ENCODE measurements at places on chromosomes 3 and 15. TPM values are rescaled to one million over a fixed set of nuclear protein-coding genes. Genes with fewer than 3 reads are reported as not detected.
A peak's percentile ranks its signal among the peaks of the same experiment; 100 is the strongest.

DNA sequence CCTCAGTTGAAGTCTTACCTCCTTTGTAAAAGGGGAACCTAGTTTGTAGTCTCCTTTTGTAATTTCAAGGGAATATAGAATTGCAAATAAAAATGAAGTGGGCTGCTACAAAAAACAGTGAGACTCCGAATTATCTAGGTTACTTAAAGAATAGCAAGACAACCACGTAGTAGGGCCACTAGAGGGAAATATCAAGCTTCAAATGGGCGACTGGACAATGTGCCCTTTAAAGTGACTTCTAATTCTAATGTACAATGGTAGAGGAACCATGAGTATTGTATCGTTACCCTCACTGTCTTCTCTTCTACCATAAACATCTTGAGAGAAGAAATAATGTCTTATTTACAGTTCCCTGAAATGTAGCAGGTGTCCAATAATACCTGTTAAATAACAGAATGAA, 56.3 kb downstream of the TP63 start:
- no peaks in the 10 kb centered on the region for H3K36me3 ChIP-seq
- H3K4me1 ChIP-seq: no peaks in the 10 kb centered on the region
- no peak overlapping the region for H3K27ac ChIP-seq
- H3K27me3 ChIP-seq: no peaks in the 10 kb centered on the region
- no peak for DNase-seq

The PAK6 gene
- total RNA-seq: 13.8 TPM

- H3K27ac ChIP-seq: no peak overlapping the region
- no peaks in the 10 kb centered on the region for H3K4me1 ChIP-seq
- no peak overlapping the region for H3K4me3 ChIP-seq
- no peaks in the 10 kb centered on the region for H3K27me3 ChIP-seq
Observed at GRCh38 chr3:98021830-98022560, 13.1 kb downstream of the GABRR3 start.

The TUSC7 gene
- not detected for total RNA-seq

GRCh38 chr3:47772788-47773187, 8.9 kb downstream of the SMARCC1 start:
- H3K27ac ChIP-seq: no peak overlapping the region
- peak; percentile 59 for DNase-seq
- peaks cover 7% of the 10 kb centered on the region for H3K4me1 ChIP-seq
- H3K27me3 ChIP-seq: no peaks in the 10 kb centered on the region
- H3K36me3 ChIP-seq: no peaks in the 10 kb centered on the region

The ZBED2 gene
- 0.68 TPM for total RNA-seq

GRCh38 chr3:176562331-176562730, 635.0 kb downstream of the TBL1XR1 start:
- no peak overlapping the region for H3K4me3 ChIP-seq
- no peaks in the 10 kb centered on the region for H3K36me3 ChIP-seq
- H3K4me1 ChIP-seq: no peaks in the 10 kb centered on the region
- no peak overlapping the region for H3K27ac ChIP-seq

The SERPINI2 gene
- not detected for total RNA-seq

The GOLGA6L9 gene
- total RNA-seq: 3.6 TPM

- no peak for DNase-seq
- no peaks in the 10 kb centered on the region for H3K36me3 ChIP-seq
- H3K4me3 ChIP-seq: no peak overlapping the region
- no peaks in the 10 kb centered on the region for H3K4me1 ChIP-seq
- no peak overlapping the region for H3K27ac ChIP-seq
- peaks cover 2% of the 10 kb centered on the region for H3K27me3 ChIP-seq
Observed at GRCh38 chr15:95324656-95325055, 1005.8 kb upstream of the NR2F2 start.

The GABRR3 gene
- total RNA-seq: not detected

The B3GNT5 gene
- total RNA-seq: 7.2 TPM

DNA sequence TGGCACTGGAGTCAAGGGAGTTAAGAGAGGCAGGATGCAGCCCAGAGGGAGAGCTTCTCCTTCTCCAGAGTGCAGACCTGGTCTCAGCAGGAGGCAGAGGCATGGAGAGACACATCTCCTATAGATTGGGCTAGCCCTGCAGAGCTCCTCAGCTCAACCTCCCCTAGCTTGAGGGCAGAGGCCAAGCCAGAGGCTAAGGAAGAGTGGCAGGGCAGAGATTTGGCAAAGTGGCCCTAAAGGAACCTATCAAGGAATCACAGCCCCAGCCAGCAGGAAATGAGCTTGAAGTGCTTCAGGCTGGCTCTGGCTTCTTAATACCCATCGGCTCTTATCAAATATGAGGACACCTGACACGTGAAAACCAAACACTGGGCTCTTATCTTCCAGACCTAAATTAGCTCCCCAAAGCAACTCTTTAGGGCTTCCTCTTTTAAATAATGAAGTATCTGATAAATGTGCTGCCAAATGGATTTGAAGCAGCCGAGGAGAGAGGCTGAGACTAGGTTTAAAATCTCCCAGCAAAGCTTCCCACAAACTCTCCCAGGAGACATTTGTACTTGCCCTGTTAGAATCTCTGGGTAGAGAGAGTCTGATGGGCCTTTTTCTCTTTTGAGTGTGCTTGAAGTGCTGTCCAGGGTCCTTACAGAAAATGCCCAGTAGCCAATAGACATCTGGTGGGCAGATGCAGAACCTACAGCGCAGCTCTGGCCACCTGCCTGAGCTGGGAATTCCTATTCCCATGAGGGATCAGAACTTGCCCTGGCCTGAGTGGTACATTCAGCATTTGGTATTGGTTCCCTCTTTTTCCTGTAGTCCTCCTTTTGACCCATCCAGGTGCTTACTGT, 271.4 kb downstream of the CLSTN2 start:
- no peaks in the 10 kb centered on the region for H3K4me1 ChIP-seq
- H3K27me3 ChIP-seq: peaks cover 9% of the 10 kb centered on the region
- H3K27ac ChIP-seq: no peak overlapping the region
- DNase-seq: no peak

GRCh38 chr3:100030346-100030745, 84.0 kb downstream of the FILIP1L start:
- no peaks in the 10 kb centered on the region for H3K27me3 ChIP-seq
- no peak overlapping the region for H3K27ac ChIP-seq
- no peaks in the 10 kb centered on the region for H3K4me1 ChIP-seq
- DNase-seq: no peak

DNA sequence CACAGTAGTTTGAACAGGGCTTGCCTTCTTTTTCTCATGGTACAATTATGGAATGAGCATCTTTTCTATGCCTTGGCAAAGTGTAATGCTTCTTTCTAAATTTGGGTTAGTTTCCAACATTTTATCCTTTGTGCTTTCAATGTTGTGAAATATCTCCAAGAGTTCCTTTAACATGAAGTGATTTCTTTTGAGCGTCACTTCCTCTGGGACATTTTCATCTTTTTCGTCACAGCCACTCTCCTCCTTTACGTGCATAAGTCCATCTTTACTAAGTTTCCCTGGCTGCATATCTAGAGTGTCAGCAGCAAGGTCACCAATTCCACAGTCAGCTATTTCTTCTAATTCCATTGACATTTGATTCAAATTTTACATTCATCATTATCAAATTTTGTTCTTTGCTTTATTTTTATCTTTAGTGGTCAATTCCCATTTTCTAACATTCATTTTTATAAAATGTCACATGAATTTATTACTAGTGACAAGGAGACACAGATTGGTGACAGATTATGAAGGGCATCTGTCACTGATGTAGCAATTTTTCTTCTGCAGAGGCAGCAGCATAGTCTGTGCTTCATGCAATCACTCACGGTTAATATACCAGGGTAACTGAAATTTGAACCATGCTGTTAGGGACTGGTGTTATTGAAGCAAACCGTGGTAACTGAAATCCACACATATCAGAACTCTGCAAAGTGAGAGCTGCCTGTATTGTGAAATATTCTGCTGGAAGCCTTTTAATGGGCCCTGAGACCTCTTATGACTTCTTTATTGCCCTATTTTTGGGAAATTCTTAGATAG, 126.5 kb upstream of the THBS1 start:
- no peaks in the 10 kb centered on the region for H3K27me3 ChIP-seq
- H3K27ac ChIP-seq: no peak overlapping the region
- peaks cover 13% of the 10 kb centered on the region for H3K4me1 ChIP-seq
- H3K36me3 ChIP-seq: no peaks in the 10 kb centered on the region
- no peak for DNase-seq
- no peak overlapping the region for H3K4me3 ChIP-seq

DNA sequence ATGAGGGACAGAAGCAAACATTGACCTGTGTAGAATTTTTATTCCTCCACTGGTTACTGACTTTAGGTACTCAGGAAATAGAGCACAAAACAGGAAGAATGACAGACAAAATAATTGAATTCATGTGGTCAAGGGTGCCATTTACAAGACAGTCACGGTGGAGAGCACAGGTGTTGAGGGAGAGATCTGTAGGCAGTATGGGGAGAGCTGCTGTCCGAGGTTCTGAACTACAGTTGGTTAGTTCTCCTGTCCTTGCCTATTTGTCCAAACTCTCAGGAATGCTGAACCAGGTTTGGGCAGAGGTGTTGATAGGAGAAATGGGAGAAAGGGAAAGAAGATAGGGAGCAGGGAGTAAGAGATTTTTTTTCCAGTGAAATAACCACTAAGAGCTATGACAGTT, 178.5 kb upstream of the ZBTB20 start:
- no peak overlapping the region for H3K27ac ChIP-seq
- no peak for DNase-seq
- no peak overlapping the region for H3K4me3 ChIP-seq
- no peaks in the 10 kb centered on the region for H3K27me3 ChIP-seq
- H3K4me1 ChIP-seq: no peaks in the 10 kb centered on the region

DNA sequence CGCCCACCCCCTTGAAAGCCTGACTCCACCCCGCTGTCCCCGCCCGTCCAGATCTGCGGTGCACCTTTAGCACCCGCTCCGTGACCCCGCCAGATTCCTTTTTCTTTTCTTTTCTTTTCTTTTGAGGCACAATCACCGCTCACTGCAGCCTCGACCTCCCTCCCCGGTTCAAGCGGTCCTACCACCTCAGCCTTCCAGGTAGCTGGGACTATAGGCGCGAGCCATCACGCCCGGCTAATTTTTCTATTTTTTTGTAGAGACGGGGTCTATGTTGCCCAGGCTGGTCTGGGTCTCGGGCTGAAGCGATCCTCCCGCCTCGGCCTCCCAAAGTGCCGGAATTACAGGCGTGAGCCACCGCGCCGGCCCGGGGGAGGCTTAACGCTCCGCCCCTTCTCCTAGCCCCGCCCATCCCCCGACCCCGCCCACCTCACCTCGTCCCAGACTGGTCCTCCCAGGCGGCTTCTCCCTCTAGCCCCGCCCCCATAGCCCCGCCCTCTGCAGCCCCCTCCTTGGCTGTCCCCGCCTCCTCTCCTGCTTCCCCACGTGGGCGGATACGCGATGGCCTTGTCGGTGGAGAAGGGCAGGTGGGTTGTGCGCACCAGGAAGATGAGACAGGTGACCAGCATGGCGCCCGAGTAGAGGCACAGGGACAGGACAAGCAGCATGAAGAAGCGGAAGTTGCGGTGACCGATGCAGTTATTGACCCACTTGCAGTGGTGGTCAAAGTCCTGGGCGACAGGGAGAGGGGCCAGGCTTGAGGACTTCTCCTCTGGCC, 3.2 kb downstream of the ZDHHC19 start:
- no peaks in the 10 kb centered on the region for H3K4me1 ChIP-seq
- peak overlapping the region; percentile 15 for H3K4me3 ChIP-seq
- H3K27me3 ChIP-seq: no peaks in the 10 kb centered on the region
- H3K27ac ChIP-seq: no peak overlapping the region

DNA sequence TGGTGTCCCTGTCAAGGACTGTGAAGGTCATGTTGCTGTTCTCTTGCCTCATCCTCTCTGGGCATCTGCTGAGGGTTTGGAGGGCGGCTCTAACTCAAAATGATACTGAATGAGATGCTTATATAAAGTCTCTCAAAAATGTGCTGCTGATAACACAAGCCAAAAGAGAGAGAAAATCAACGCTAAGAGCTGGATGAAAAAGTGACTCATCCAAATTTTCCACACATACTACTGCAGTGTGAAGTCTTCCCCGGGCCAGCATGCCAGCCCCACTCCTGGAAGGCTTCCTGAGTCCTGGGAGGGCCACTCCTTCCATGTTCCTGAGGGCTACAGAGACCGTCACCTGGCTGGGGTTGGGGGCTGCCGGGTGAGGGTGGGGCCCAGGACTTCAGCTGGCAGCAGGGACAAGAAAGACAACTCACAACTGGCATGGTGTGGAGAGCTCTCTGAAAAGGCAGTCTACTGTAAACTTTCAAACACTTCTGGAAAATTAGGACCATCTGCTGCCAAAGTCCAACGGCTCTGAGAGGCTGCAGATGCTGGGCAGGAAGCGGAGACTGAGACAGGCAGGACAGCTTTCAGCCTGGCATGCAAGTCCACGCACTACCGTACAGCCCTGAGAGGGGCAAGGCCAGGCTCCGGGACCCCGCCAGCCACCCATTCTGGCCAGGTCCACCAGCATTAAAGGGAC, 200.3 kb downstream of the ADAMTS17 start:
- H3K4me3 ChIP-seq: no peak overlapping the region
- H3K27ac ChIP-seq: no peak overlapping the region
- no peaks in the 10 kb centered on the region for H3K4me1 ChIP-seq
- no peak for DNase-seq
- H3K36me3 ChIP-seq: no peaks in the 10 kb centered on the region

GRCh38 chr3:175357758-175358157, 498.6 kb downstream of the NAALADL2 start:
- no peaks in the 10 kb centered on the region for H3K27me3 ChIP-seq
- no peaks in the 10 kb centered on the region for H3K36me3 ChIP-seq

The NEK11 gene
- 7.4 TPM for total RNA-seq

The MEF2A gene
- 68.0 TPM for total RNA-seq

GRCh38 chr3:139937674-139938279, 2.8 kb downstream of the CLSTN2 start:
- no peaks in the 10 kb centered on the region for H3K36me3 ChIP-seq
- DNase-seq: no peak
- no peak overlapping the region for H3K27ac ChIP-seq
- H3K4me1 ChIP-seq: no peaks in the 10 kb centered on the region

GRCh38 chr3:110974902-110975301, 96.7 kb upstream of the NECTIN3 start:
- H3K27me3 ChIP-seq: no peaks in the 10 kb centered on the region
- H3K4me3 ChIP-seq: no peak overlapping the region
- no peak overlapping the region for H3K27ac ChIP-seq
- DNase-seq: no peak

DNA sequence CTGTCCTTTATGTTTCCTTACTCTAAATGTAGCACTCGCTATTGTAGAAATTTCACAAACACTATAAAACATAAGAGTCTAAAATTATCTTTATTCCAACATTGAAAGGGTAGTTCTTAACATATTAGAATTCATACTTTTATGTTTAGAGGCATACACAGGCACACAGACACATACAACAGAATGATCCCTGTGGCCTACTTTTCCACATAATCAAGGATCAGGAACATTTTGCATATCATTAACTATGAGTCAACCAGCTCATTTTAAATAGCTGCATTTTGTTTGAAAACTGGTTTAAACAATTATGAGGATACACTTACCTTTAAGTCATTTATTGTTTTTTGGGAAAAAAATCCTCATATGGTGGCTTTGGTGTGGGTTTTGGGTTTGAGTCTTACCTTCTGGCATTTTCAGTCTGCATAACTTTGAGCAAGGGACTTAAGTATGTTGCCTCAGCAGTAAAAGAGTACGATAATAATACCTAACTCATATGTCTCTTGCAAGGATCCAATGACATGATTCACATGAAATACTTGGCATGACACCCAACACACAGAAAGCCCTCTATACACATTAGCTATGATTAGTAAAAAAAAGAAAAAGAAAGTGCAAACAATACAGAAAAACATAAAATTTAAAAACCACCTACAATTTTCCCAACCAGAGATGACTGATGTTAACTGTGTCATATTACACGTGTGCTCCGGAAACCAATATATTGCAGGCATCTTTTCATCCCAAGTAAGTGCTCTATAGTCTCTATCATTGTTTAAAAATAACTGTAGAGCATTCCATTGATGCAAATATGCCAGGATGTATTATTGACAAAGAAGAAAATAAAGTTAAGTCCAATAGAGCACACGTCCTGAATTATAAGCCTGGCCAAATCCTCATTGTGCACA, 213.1 kb upstream of the ADAMTS9 start:
- H3K36me3 ChIP-seq: no peaks in the 10 kb centered on the region
- H3K27me3 ChIP-seq: no peaks in the 10 kb centered on the region
- H3K4me1 ChIP-seq: no peaks in the 10 kb centered on the region
- no peak overlapping the region for H3K4me3 ChIP-seq
- no peak for DNase-seq
